ENCODE measurements at places on chromosomes 6 and 20.

- DNase-seq: no peak
These were observed 88.0 kb downstream of the SCML4 start for GRCh38 chr6:107735906-107736635.

- DNase-seq: no peak
These were observed 58.3 kb downstream of the TENT5A start for GRCh38 chr6:81694207-81694606.

DNA sequence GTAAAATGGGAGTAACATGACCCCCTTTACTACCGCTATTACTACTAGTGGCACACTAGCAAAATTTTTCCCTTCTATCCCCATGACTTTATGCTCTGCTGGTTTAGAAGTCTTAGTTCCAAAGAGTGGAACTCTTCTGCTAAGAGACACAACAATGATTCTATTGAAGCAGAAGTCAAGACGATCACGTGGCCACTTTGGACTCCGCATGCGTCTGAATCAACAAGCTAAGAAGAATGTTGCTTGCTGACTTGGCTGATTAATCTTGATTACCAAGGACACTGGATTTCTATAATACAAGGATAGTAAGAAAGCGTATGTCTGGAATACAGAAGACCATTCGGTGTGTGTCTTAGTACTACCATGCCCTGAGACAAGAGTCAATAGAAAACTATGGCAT is 244.7 kb upstream of the BTBD3 start:
- no peak for DNase-seq

GRCh38 chr20:24766143-24766527 is 182.9 kb upstream of the CST7 start:
- DNase-seq: no peak

DNA sequence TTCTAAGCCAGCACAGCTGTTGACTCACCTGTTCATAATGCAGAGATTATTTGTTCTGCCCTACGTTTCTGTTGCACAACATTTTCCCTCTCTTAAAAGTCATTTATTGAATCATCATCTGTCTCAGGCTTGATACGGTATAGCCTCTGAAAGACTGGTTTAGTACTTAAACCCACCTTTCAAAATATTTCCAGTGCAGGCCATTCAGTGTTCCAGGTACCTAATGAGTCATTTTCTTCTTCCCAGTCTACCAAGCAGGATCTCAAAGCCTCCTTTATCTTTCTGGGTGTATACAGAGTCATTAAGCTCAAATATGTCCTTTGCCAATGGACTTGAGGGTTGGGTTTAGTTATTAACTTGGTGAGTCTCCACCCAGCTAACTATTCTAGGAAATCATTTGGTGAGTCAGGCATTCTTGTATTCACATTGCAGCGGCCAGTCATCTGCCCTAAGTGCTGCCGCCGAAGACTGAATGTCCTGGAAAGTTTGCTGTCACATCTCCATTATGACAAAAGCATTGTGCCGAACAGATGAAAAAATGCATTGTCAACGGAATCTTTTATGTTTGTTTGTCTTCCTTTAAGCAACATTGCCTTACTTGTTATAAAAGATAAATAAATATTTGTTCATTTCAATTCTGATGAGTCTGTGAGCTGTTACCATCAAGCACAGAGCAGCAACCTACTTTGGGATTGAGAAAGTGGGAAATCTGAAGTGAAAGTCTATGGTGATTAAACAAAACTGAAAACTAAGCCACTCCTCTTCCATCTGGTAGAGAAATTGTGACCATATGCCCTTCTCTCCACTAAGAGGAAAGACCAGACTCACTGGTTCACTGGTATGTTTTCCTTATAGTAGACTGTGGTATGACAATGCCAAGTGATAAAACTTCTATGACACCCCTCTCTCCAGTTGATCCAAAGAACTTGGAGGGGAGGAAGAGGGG is 14.3 kb upstream of the FAM135A start:
- DNase-seq: no peak

GRCh38 chr6:68279793-68280557 is 355.1 kb upstream of the ADGRB3 start:
- DNase-seq: no peak

GRCh38 chr6:55286824-55287223 is 40.4 kb upstream of the GFRAL start:
- DNase-seq: no peak

DNA sequence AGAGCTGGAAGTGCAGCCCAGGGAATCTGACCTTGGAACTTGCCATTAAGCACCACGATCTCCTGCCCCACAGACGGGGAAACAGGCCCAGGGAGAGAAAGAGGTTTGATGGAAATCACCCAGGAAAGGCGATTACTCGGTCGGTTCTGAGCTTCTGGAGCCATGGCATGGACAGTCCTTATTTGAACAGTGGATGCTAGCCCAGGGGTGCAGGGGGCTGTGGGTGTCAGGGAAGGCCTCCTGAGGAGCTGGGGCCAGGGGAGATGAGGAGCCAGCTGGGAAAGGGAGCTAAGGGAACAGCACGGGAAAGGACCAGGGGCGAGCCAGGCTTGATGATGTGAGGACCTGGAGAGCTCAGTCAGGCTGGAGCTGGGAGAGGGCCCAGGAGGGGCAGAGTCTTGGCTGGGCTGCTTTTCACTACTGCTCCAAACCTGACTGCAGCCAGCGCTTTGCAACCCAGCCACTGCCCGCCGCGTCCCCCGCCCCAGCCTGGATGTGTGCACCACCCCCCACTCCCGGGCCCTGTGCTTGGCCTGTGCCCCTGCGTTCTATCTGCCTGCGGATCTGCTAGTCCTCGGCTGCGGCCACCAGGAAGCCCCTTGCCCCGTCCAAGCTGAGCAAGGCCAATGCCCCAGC is 17.8 kb downstream of the SUN5 start:
- DNase-seq: no peak

- DNase-seq: no peak
These were observed 10.9 kb upstream of the SGK1 start for GRCh38 chr6:134328792-134329191.

DNA sequence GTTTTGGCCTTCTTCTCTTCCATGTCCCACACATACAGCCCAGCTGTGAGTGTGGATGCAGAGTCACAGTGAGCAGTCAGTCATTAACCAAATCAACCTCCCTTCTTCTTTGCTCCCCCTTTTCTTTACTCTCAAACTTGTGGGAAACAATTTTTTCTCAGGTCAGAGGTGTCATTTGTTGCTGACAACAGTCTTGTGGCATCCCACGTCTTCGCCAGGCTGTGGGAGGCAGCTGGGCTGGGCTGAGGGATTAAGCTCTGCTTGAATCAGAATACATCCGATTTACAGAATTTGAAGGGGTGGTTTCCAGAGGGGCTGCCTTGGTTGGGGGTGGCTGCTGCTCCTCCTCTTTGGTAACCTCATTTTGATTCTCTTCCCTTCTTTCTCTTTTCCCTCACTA is 40.5 kb downstream of the SCGN start:
- DNase-seq: no peak

DNA sequence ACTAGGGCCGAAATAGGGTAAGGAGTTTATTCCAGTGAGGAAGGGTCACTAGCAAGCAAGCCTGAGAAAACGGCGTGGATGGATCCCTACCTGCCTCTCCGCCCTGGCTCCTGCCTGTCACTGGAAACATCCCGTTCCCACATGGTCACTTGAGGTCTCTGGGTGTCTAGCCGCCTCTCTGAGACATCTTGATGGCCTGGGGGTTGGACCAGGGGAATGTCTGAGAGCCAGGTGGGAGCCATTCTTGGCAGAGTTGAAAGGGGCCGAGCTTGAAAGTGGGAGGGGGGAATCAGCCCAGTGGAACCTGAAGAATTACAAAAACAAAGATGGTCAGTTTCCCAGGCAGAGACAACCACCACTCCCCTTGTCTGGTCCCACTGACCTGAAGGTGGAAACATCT is 961 bp downstream of the CCHCR1 start:
- DNase-seq: no peak

GRCh38 chr20:59596690-59597089 is 7.7 kb upstream of the PHACTR3 start:
- DNase-seq: no peak

DNA sequence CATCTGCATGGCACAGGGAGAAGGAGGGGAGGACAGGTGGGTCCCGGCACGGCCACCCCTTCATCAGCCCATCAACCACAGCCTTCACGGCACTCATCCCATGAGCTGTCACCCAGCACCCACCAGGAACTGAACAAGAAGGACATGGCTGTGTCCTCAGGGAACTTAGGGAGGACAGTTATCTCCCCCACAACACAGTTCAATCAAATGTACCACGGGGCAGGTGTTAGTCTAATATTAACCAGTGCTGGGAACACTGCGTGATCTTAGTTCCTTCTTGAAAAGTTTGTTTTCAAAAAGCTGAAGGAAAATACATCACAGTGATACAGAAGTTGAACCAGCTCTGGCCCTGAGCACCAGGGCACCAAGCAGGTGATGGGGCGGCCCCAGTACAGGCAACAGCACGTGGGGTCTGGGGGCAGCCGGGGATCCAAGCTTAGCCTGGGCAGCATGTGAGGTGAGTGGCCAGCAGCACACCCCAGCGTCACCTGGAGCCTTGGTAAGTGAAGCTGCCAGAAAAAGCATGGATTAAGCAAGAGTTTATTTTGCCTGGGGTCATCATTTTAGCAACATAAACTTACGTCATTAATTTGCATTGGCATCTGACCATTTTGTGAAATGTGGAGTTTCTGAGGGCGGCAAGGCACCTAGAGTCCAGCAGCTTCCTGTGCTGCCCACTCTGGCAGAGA is 35.5 kb upstream of the AFDN start:
- no peak for DNase-seq

DNA sequence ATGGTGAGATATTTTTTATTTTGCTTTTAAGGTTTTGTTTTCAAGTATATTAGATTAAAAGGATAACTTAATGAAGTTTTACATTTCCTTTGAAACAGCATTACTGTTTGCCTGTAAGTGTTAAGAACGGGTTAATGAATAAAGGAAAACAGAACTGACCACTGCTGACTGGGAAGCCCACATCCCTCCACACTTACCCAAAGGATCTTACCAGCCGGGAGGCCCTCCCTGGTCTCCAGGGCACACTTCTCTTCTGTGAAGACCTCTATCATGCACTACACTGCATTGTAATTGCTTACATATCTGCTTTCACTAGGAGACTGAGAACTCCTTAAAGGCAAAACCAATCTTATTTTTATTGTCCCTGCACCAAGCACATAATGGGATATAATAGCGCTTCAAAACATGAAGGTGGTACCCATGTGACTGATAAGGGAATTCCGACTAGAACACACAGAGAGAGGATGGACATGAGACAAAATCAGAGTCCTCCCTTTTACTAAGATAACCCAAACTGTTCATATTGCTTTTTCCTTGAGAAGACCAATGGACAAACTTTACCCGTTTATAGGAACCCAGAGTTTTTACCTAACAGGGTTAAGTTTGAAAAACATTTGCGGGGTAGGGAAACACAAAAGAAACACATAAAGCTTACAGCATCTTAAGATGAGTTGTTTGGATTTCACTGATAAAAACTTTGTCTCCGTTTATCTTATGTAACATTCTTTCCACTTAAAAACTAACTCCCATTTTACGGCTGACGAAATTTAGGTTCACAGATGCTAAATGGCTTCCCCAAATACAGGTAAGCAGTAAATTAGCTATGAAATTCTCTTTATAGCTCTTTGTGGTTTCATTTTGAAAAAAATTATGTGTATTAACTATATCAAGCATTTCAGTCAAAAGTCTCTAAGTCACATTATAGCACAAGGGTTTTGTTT is 8.7 kb downstream of the EZR start:
- DNase-seq: no peak

- no peak for DNase-seq
These were observed 1532.7 kb downstream of the HACE1 start for GRCh38 chr6:103326760-103327757.

DNA sequence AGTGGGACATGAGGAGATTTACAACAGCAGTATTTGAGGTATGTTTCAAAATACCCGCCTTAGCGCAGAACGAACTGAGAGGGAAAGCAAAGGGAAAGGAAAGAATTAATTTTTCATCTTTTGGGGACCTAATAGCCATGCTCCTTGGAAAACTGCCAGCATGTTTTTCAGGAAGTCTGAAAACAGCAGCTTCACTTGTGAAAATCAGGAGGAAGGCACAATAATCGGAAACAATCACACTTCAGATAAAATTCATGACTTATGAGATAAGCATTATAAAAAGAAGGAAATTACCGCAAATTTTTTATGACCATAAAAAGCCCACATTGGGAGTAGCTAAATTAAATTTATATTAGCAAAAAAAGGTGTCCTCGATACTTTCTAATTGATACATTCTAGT is 541.1 kb downstream of the HAO1 start:
- no peak for DNase-seq

DNA sequence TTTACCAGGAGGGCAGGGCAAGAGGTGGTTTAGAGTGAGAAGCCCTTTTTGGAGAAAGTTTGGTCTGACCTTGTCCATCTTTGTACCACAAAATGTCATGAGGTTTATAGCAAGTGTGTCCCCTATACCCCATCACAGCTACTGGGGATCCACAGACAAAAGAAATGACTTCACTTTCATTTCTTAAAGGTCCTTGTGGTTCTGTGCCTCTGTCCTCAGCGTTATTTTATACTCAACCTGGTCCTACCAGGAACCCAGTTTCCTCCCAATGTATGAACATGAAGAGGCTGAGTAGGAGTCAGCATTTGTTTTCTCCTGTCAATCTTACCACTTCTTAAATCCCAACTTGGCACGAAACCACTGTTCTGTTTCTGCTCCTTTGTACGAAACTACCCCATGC is 157.6 kb downstream of the NFATC2 start:
- DNase-seq: no peak

DNA sequence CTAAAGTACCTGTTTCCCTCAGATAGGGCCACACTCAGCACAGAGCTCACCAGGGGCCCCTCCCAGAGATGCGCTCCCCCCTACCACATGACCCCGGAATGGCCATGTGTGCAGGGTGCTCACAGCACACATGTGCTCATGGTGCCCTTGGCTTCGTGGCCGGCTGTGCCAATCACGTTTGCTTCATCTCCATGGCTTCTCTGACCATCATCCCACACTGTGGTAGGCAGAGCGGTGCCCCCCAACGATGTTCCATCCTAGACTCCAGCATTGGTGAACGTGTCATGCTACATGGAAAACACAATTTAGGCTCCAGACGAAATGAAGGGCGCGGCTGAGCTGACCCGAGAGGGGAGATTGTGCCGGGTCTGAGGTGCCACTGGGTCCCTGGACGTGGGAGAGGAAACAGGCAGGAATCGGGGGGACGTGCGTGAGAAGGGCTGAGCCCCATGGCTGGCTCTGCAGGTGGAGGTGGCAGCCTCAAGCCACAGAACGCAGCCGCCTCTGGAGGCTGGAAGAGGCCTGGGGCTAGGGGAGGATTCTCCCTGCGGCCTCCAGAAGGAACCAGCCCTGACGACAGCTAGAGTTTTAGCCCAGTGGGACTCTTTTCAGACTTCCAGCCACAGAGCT is 126.5 kb downstream of the DLL1 start:
- DNase-seq: no peak

DNA sequence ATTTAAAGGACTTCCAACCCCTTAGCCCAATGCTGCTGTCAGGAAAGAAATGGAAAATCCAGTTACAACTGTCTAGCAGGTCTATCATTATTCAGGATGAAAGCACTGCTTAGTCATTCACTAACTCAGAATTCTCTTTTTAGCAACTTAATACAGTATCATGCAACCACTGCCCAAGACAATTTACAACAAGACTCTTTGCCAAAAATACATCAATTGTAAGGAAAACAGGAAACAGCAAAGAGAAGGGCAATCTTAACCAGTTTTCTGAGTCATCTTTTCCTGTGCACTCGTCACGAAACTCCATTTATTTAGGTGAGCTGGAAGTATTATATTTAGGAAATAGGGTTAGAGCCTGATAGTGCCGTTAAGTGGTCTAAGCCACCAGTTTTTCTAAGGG is 1197.7 kb upstream of the CITED2 start:
- DNase-seq: no peak

All from stimulated activated CD8-positive, alpha-beta memory T cell treated with anti-CD3 and anti-CD28 coated beads, Interleukin-2, amount 100 ng/mL, for 48 hours (primary cell).